Dermis blood vessel endothelial cell (primary cell): ENCODE measurements at places on chromosomes 4 and X. TPM values are rescaled to one million over a fixed set of nuclear protein-coding genes. Genes with fewer than 3 reads are reported as not detected.

- no peak for DNase-seq
These were observed 126.4 kb downstream of the FHIP1A start for GRCh38 chr4:151535366-151535765.

SSX4B gene
- total RNA-seq = not detected in 2 replicates

MSX1 gene
- total RNA-seq = 3.7 and 9.0 TPM in 2 replicates

DNA sequence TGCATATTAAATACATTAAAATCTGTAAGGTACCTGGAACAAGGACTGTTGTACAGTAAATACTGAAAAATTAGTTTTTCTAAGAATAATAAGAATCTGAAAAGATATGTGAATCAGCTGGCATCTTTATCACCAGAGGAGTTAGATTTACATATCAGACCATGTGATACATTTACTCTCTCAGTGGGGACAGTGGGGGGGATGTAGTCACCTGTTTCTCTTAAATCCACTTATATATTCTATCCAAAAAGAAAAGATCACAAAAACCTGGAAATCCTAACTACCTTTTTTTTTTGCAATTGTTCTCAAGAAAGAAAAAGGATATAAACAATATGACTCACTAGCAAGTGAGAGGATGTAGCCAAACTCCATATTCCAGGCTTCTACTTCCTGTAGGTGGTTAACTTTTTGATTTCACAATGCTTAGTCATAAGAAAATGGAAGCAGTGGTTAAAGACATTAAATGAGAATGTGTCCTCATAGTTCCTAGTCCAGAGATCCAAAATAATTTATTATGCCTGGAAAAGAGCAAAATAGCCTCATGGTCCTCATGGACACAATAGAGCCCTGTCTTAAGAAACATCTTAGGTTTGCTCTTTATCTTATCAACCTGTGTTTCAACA is 22.5 kb upstream of the MYOZ2 start:
- peak; percentile 93 for DNase-seq

- DNase-seq = no peak
These were observed 33.6 kb downstream of the TBC1D14 start for GRCh38 chr4:6943012-6943884.

- no peak for DNase-seq
These were observed 102.2 kb downstream of the PTCHD1 start for GRCh38 chrX:23436875-23437274.

GRCh38 chr4:151204925-151205524 is 71.9 kb upstream of the PRSS48 start:
- DNase-seq = peak; percentile 36

LAMTOR3 gene
- 41.2 and 43.0 TPM in 2 replicates for total RNA-seq

ANXA3 gene
- total RNA-seq = 60.6 and 67.4 TPM in 2 replicates

GRCh38 chr4:122636697-122637096 is 15.8 kb upstream of the IL21 start:
- no peak for DNase-seq

CENPVL2 gene
- total RNA-seq = not detected in 2 replicates

FGFBP1 gene
- total RNA-seq = not detected in 2 replicates

TXK gene
- total RNA-seq = 0.17 and 0.23 TPM in 2 replicates

DNA sequence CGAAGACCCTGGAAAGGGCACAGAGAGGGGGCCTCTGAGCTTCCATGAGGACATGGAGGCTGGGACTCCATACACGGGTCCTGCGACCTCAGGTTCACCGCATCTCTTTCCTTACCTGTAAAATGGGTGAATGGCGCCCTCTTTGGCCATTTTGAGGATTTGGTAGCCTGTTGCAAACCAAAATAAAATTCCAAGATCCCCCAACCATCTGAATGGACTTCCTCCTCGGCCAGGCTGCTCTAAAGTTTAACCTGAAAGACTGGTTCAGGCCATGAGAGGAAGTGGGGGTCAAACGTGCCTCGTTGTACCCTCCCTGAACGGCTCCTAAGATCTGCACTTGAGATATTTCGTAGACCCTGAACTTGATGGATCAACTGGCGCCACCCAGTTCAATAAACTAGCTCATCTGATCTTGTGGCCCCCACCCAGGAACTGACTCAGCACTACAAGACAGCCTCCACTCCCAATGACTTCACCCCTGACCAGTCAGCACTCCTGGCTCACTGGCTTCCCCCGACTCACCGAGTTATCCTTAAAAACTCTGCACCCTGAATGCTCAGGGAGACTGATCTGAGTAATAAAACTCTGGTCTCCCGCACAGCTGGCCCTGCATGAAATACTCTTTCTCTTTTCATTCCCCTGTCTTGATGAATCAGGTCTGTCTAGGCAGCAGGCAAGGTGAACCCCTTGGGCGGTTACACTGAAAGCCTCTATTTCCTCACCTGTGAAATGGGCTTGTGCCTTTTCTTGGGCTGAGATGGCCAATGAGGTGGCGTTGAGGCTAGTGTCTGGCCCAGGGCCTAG is 32.9 kb upstream of the GPR78 start:
- DNase-seq = peak; percentile 56

DNA sequence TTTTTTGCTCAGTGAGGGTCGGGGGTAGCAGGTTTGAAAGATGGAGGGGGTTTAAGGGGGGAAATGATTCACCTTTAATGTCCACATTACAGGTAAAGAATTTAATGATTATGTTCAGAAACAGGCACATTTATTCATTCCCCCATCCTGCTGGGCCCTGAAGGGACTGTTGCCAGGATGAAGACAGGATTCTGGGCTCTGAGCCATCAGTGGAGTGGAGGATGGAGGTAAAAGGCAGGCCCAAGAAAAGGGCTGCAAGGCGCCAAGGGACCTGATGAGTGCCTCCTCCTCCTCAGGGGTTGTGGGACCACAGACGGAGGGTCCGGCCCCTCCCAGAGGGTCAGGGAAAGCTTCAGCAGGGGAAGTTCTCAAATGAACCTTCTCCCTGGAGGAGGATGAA is 40.4 kb upstream of the PROM1 start:
- no peak for DNase-seq

GRCh38 chrX:307261-308111 is 11.1 kb downstream of the GTPBP6 start:
- DNase-seq = no peak

DNA sequence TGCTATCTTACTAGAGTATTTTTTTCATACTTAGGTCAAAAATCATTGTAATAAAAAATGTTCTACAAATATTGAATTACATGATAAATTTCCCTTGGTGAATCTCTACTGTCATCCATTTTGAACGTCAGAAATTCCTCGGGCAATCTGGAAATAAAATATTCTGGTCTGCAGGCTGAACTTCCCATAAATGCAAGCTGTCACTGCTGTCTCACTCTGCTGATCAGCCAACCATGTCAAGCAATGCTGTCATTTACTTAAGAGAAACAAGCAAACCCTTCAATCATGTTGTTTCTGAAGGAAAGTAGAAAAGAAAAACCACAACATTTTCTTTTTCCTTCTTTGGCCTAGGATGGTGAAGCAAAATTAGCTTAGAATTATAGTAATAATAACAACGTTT is 514.2 kb upstream of the GALNT7 start:
- DNase-seq = no peak

- DNase-seq = no peak
These were observed 94.8 kb downstream of the CLNK start for GRCh38 chr4:10589799-10590198.

GRCh38 chrX:133415276-133416105 is at the start of gene GPC4:
Gene GPC4, minus strand, starts transcription at chrX:133415489. Its CDS starts 524 bp downstream, at chrX:133414965.
- peak; percentile 0 for DNase-seq

MAGEE2 gene
- not detected in 2 replicates for total RNA-seq

SULT1E1 gene
- total RNA-seq = 1.2 and 2.4 TPM in 2 replicates

DNA sequence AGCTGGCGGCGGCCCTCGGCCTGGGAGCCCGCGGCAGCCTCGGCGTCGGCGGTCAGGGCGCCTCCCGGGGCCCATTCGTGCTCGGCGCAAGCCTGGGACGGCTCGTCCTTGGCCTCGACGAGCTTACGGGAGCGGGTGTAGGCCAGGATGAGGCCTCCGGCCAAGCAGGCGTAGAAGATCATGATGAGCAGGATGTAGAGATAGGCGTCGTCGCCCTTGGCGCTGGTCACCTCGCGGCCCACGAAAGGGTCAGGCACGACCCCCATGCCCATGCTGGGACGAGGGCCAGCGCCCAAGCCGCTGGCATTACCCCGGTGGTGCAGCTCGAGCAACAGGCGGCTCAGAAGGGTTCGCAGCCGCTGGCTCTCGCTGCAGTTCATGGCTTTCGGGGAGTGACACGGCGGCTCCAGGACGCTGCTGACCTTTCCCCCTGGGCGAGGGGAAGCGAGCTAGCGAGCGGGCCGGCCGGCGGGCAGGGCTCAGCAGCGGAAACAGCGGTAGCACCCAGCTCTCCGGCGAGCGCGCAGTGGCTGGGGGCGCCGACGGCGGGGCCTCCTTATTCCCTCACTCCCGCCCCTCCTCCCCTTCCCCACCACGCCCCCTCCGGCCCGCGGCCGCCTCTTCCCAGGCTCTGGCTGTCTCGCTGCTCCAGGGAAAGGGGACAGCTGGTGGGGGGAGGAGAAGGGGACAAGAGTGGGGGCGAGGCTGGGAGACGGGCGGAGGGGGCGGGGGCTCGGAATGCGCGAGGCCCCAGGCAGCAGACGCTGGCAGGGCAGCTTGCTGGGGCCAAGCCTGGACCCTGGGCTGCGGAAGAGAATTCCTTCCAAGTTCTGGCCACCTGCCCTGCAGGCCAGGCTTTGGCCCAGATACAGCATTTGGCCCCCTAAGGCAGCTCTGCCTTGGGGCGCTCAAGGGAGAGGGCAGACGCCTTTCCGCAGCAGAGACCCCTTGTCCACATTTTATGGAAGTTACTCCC is at the start of gene KCNE5:
Gene KCNE5 (minus strand): TSS at position 532 of the 976 bp plus-strand sequence. CDS start 152 bp downstream, at position 380.
- no peak for DNase-seq

DNA sequence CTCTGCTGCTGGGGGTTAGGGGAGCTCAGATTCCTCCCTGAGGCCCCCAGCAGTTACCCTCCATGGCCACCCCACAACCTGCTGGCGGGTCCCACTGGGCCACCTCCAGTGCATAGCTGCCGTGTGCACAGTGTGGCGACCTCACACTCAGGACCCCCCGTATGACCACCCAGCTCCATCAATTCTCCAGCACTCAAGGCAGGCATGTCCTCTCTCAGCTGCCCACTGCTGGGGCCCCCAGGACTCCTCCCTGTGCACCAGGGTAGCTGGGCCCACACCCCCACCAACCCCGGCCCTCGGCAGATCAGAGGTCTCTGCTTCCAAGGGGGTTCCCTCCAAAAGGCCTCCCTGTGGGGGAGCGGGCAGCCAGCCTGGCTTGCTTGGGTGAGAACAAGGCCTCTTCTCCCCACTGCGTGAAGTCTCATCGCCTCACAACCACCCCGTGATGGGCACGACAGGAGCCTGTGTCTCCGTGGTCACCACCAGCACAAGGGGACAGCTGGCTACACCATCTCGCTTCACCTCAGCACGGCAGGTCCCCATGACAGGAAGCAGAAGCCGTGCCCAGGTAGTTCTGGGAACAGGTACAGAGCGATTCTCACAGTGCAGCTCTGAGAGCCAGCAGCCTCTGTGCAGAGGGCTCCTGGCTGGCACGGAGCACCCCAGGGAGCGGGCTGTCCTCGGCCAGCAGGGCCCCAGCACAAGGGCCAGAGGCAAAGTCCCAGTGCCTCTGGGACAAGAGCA is 4.6 kb upstream of the HAUS3 start:
- no peak for DNase-seq

DNA sequence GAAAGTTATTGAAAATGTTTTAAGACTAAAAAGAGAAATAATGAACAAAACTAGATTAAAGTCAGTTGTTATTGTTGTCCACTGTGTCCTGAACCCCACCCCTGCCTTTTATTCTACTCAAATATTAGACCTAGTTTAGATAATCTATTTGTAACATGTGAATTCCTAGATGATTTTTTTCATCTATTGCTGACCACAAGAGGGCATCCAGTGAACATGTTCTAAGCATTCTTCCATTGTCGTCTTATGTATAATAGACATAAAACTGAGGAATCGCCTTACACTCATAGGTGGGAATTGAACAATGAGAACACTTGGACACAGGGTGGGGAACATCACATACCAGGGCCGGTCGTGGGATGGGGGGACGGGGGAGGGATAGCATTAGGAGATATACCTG is 36.4 kb upstream of the HPRT1 start:
- peak; percentile 56 for DNase-seq

SUPT20HL1 gene
- total RNA-seq = not detected in 2 replicates

SCARB2 gene
- 194 and 214 TPM in 2 replicates for total RNA-seq

TLR10 gene
- total RNA-seq = not detected in 2 replicates

DNA sequence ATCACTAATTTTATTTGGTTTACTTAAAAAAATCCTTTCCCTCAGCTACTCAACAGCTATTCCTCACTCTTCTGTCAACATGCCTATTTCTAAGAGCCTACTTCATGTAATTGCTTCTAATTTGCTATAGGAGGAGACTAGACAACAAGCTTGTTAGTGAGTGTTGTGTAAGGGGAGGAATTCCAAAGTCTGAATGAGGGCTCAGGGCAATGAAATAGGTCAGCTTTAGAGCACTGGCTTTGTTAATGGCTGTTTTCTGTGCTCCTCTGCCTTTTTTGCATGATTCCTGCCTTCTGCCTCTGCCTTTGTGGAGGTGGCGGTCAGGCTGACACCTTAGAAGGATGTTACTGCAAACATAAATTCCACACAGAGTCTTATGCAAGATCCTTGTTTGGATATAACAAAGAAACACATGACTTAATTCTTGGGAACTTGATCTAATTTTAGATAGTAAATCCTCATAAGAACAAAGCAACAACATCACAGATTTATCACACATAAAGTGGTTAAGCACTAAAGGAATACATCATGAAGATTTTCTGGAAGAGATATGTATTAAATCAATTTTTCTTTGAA is 15.0 kb upstream of the PAGE1 start:
- DNase-seq = no peak

DNA sequence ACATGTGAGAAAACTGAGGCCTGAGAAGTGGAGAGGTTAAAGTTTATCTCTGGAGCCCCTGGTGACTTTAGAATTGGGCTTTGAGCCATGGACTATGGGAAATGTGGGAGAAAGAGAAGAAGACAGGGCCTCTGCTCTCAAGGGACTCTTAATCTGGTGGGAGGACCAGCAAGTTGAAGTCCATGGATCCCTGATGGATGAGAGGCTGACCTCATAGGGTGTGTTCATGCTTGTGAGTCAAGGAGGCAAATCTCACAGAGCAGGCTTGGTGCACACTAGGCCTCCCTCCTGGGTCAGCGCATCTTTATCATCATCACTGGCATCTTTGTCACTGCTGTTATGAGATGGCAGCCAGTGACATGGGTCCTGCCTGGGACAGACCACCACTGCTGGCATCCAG is 211.9 kb downstream of the AFAP1 start:
- DNase-seq = no peak

GLRA2 gene
- not detected in 2 replicates for total RNA-seq

DNA sequence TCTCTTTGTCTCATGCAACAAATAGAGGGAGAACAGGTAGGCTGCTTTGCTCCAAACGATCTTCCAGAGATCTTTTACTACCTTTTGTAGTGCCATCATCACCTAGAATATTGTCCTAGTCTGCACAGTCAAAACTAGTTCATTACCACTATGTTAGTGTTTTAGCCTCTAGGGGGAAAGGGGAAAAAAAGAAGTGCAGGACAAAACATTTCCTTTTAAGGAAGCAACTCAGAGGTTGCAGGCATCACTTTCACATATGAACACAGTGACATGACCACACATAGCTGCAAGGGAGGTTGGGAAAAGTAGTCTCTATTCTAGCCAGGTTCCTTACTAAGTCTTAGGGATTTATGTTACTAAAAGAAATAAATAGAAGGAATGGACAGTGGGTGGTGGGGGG is 39.3 kb upstream of the RAP2C start:
- DNase-seq = no peak
